ENCODE measurements at places on chromosomes 5 and 9.

DNA sequence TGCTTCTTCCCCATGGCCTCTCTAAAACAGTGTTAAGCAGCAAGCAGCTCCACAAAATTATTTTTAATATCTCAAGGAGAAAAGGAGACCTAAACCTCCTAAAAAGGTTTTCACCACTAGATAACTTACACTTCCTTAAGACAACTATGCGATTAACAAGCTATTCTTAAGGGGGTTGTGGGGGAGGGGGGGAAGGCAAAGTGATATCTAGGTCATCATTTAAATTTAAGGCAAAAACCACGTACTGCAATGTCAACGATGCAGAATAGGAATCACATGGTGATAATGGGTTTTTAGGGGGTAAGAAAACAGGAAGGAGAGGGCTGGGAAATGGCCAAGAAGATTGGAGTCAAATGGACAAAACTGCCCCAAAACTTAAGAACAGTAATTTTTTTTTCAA lies 32.6 kb downstream of the CSNK1A1 start:
- DNase-seq: no peak

GRCh38 chr5:107103522-107103921 lies 567.2 kb downstream of the EFNA5 start:
- no peak for DNase-seq

- DNase-seq: no peak
Measured at GRCh38 chr5:143471041-143471509, 67.6 kb upstream of the NR3C1 start.

GRCh38 chr5:132830436-132831094 lies at the start of gene SHROOM1:
SHROOM1 (minus strand) TSS chr5:132830647; CDS start chr5:132826140, 4,507 bp downstream.
- DNase-seq: no peak

Data from midbrain (tissue), 1 donor.